ENCODE measurements at places on chromosomes 1 and 21. TPM values are rescaled to one million over a fixed set of nuclear protein-coding genes. Genes with fewer than 3 reads are reported as not detected.

The ANGPTL3 gene
- not detected for total RNA-seq

The LDLRAD2 gene
- total RNA-seq: not detected

The MRAP gene
- total RNA-seq: not detected

The GALE gene
- 52.0 TPM for total RNA-seq

The HORMAD1 gene
- not detected for total RNA-seq

The SSX2IP gene
- 83.6 TPM for total RNA-seq

The MYOC gene
- 0.25 TPM for total RNA-seq

The SLC9C2 gene
- not detected for total RNA-seq

The VAV3 gene
- 0.77 TPM for total RNA-seq

The OLFML2B gene
- 4.9 TPM for total RNA-seq

All from uterine smooth muscle cell (primary cell).